ENCODE measurements at places on chromosomes 16 and 17.

DNA sequence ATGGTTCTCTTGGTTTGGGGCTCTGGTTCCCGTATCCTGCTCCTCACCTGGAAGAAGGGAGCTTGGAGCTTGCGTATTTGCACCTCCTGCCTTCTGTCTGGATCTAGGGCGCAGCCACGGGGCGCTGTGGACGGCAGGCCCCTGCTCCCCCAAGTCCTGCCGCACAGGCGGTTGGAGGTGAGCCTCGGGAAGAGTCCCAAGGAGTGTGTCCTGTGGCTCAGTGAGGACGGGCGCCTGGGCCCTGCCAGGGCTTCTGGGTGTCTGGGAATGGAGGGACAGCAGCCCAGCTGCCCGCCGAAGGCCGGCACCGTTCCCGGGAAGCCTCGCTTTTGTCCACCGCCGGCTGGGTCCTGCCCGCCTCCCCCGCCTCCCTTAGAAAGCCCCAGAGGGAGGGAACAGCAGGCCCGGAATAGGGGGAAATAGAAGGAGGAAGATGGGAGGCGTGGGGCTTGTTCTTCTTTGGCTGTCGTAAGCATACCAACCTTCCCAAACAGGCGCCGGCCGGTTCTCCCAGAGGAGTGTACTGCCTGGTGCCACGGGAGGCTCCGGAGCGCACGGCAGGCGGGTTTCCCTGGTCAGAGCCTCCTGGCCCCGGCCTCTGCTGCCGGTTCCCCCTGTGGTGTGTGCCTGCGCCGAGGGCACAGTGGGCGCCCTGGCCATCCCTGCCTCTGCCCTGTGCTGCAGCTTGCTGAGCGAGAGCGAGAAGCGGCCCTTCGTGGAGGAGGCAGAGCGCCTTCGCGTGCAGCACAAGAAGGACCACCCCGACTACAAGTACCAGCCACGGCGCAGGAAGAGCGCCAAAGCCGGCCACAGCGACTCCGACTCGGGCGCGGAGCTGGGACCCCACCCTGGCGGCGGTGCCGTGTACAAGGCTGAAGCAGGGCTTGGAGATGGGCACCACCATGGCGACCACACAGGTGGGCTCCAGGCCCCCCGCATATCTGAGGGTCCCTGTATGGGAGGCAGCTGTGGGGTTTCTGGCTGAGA lies 1.8 kb downstream of the SOX8 start:
- DNase-seq = peak; percentile 10

DNA sequence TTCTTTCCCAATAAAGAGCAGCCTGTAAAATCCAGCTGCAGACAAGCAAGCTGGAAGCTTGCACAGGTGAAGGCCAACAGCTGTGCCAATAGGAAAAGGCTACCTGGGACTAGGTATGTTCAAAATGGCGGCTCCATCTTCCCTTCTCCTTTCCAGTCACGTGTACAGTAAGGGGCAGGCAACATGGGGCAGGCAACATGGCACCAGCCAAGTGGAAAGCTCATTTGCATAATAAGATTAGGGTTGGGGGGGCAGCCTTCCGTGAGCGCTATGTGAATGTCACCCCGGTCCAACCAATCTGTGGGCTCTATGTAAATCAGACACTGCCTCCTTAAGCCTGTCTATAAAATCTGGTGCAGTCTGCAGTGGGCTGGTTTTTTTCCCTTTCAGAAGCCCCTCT lies 31.3 kb downstream of the TVP23A start:
- DNase-seq = peak; percentile 11

- DNase-seq = peak; percentile 76
Observed at GRCh38 chr17:50297407-50297865, 23.2 kb downstream of the TMEM92 start.

DNA sequence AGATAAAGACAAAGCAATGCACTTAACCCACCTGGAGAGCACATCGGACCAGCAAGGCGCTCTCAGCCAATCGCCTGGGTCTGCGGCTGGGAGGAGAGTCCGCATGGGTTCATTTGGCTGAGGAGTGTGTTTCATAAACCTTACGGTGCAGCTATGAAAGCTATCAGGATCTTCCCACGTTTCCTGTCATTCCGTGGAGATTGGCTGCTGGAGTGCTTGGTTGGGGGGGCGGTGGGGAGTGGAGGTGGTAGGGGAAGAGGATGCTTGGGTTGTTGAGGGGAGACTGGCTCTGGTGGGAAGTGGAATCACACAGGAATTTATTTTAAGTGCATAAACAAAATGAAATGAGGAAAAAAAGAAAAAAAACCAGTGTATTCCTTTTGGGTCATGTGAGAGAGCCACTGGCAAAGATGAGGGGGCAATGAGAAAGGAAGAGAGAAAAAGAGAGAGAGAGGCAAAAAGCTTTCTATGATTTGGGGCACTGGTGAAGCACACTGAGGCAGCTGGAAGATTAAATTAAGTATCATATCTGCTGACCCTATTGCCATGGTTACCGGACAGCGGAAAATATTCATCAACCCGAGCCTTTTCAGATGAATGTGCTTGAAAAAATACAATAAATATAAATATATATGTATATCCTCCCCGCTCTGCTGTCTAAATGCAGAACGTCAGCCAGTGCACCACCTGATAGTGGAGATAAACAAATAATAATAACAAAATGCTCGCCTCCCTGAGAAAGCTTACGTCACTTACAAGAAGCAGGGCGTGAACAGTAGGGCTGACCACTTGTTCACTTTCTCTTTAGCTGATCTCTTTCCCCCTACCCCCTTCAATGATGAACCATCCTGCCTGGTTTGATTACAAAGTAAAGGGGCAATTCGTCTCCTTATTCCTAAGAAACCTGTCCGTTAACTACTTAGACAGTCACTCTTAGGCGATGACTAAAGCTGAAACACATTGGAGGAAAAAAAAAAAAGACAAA lies 457.0 kb upstream of the ZFHX3 start:
- DNase-seq = no peak

DNA sequence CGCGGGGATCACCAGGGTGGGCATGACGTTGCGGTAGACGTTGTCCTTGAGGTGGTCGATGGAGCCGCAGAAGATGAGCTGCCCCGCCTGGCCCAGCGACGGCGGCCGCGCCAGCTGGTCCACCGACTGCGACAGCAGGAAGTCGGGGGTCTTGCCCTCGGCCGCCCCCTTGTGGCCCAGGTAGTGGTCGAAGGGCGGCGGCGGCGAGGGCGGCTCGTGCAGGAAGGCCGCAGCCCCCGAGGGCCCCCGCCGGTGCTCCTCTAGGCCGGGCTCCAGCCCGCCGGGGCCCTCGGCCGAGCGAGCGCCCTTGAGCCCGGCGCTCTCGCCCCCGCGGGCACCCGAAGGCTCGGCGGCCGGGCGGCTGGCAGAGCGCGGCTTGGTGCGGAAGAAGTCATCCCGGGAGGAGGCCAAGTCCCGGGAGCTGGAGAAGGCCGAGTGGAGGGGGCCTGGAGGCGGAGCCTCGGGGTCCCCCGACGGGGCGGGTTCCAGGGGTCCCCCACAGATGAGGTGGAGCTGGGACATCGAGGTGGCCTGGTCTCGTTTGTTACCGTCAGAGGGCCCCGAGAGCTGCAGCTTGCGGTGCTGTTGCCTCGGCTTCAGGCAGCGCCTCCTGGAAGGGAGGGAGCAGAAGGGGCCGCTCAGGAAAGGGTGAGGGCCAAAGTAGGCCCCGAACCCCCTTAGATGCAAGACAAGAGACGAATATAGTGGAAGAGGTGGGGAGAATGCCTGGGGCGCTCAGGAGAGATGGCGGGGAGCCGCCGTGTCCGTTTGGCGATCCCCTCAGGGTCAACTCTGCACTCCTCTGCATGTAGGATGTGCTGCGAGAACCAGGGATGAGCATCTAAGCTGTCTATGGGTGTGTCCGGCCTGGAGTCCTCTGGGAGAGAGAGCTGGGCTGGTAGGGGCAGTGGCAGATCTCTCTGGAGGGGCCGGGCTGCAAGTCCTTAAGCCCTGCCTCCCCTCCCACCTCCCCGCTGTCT lies 8.8 kb downstream of the FAM171A2 start:
- peak; percentile 79 for DNase-seq

DNA sequence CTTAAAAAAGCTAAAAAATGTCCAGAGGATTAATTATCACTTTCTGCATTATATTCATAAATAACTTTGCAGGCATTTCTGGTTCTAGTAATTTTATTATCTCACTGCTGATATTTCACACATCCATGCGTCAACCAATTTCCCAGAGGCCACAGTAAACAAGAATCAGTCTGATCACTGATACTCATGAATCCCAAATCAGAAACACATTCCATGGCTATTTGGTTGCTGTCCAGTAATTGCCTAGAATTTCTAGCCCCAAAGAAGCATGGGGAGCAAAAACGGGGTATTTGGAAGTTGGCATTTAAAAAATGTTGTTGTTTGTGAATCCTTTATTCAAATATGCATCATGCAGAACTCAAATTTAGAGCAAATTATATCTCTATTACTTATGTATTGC lies 244.8 kb downstream of the CDH8 start:
- no peak for DNase-seq

DNA sequence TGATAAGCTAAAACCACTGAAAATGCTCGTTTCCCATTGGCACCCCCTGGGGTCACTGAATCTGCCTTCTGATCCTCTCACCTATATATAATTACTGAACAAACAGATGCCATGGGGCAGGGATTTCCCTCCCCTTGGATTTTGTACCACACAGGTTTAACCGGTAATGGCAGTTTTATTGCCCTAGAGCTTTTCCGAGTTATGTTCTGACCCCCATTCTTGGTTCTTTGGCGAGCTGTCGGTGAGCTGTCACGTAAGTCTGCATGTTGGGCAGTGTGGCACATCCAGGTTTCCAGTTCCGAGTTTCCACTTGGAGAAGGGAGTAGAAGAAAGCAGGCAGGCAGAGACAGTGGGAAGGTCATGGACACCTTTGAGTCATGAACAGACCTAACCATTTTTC lies 7.1 kb downstream of the TMEM97 start:
- no peak for DNase-seq

GRCh38 chr17:74839990-74840852 lies 19.5 kb downstream of the GRIN2C start:
- no peak for DNase-seq

GRCh38 chr17:64502809-64503208 lies 3.3 kb downstream of the DDX5 start:
- no peak for DNase-seq

DNA sequence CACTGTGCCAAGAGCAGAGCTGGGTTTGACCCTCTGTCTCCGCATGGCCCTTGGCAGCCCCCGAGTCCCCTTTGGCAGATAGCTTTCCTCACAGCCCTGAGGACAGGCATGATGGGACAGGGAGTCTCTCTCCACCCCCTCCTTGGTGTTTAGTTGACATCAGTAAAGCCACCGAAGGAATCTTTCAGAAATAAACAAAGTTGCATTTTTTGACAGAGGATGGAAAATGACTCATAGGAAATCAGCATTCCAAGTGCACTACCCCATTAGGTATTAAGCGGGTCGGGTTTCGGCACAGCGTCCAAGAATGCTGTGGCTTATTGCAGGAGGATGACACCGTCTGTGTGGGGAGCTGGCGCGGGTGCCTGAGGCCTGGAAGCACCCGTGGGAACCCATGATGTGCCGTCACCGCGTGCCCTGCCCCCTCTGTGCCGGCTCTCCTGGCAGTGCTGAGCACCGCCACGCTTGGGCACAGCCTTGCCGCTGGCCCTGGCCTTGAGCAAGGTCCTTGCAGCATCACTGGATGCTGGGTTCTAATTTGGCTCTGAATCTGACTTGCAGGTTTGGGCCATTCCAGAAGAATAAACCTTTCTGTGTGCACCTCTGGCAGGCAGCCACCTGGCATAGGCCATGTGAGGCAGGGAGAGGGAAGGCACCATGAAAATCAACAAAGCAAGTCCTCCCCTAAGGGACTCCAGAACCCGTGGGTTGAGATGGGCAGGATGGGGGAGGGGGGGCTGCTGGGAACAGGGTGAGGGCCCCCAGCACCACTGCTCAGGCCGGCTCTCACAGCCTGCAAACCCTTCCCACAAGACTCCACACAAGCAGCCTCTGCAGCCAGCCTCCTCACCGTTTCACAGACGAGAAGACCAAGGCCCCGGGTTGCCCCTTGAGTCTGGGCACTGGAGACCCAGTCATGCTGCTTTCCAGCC lies 50.5 kb upstream of the ZNF469 start:
- DNase-seq = no peak

DNA sequence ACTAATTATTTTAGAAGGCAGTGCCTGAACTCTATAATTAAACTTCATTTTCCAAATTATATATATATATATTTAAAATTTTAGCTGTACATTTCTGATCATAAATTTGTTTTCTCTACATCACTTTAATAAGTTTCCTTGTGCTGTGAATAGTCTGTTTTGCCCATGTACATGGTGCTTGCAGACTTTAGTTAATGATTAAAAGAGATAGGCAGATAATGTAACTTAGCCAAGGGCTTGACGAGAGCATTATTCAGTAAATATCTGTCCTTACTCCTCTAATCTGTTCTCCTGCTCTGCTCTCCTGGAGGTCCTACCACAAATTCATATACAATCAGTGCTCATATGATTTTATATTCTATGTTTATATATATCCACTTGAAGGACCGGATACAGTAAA lies 595.2 kb upstream of the KIF2B start:
- no peak for DNase-seq

DNA sequence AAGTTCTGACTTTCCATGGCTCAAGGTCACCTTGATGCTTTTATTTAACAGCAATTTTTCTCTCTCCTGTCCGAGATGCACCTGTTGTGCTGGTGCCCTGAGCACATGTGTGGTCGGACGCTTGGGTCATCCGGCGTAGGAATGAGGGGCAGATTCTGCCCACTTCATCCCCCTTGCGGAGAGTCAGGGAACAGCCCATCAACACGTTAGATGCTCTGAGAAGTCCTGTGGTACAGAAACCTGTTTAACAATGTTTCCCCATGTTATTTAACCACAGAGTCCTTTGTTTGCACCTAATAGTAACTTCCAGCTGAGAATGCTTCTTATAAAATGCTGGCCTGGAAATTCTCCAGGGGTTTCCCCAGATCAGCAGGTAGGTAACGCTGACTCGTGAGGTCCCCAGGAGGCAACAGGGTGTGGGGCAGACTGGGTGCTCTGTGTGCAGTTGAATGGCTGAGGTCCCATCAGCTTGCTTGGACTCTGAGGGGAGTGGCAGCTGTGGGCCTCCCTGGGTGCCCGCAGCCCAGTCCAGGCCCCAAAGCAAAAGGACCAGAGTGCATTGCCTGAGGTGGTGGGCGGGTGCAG lies 17.8 kb downstream of the DOC2B start:
- DNase-seq = no peak

GRCh38 chr17:54339731-54340130 lies 517.0 kb downstream of the KIF2B start:
- DNase-seq = no peak

GRCh38 chr17:45131616-45132319 lies 547 bp downstream of the PLCD3 start:
- DNase-seq = peak; percentile 40

DNA sequence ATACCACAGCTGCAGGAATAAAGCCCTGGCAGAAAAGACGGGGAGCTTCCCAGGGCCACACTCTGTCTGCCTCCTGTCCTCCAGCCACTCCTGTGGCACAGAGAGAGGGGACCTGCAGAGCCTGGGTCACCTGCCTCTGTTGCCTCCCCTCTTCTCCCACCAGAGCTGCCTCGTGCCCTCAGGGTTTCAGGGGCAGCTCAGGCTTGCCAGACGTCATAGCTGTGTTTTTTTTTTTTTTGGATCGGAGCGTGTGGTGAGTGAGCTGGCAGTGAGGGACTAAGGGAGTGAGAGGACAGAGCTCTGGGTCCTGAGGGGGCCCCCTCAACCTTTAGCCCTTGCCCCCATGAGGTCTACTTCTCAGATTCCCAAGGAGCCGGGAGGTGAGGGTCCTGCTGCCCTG lies 2.1 kb downstream of the PIK3R6 start:
- no peak for DNase-seq
